Left ventricle myocardium inferior (tissue), 1 donor: ENCODE measurements at places on chromosomes 4 and X. TPM values are rescaled to one million over a fixed set of nuclear protein-coding genes. Genes with fewer than 3 reads are reported as not detected.

DNA sequence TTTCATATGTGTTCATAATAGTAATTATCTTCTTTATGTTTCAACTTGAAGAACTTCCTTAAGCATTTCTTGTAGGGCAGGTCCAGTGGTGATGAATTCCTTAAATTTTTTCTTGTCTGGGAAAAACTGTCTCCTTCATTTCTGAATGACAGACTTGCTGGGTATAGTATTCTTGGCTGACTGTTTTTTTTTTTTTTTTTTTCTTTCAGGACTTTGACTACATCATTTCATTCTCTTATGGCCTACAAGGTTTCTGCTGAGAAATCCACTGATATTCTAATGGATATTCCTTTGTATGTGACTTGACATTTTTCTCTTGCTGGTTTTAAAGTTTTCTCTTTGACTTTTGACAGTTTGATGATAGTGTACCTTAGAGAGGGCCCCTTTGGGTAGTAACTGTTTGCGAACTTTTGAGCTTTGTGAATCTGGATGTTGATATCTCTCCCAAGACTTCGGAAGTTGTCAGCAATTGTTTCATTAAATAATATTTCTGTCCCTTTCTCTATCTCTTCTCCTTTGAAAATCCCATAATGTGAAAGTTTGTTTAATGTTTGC lies 54.2 kb downstream of the EDA start:
- H3K36me3 ChIP-seq: no peaks in the 10 kb centered on the region
- no peak for DNase-seq
- no peaks in the 10 kb centered on the region for H3K27me3 ChIP-seq
- no peak overlapping the region for H3K27ac ChIP-seq
- no peak overlapping the region for H3K4me3 ChIP-seq

DNA sequence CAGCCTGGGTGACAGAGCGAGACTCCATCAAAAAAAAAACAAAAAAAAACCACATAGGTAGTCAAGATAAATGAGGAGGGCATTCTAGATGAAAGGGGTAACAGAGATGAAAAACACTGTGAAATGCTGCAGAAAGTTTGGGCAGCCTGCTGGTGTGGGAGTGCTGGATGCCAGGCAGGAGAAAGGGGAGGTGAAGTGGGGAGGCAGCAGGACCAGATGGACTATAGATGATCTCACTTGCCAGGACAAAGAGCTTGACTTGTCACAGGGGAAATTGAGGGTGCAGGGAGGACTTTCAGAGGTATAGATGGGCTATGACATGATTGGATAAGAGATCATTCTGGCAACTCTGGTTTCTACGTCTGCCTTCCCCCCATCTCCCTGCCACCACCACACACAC lies 519.7 kb upstream of the ZFP42 start:
- no peak for DNase-seq
- H3K4me3 ChIP-seq: no peak overlapping the region
- no peaks in the 10 kb centered on the region for H3K36me3 ChIP-seq
- no peaks in the 10 kb centered on the region for H3K27me3 ChIP-seq

DNA sequence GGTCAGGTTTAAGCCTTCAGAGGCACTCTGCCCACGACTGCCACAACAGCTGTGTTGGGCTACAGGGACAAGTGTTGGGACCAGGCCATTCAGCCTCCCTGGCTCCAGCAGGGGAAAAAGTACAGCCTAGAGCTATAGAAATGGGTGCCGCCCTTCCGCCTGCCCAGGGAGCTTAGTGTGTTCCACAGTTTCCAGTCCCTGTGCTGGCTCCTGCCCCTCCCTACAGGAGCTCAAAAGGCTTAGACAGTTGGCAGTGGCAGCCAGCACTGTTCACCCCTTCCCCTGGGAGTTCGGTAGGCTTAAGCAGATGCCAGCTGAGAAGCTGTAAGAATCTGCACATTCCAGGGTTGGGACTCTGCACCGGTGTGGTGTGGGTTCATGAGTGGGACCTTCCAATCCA lies 408.2 kb upstream of the INTU start:
- no peak for DNase-seq
- no peaks in the 10 kb centered on the region for H3K36me3 ChIP-seq
- H3K4me1 ChIP-seq: no peaks in the 10 kb centered on the region
- H3K27me3 ChIP-seq: no peaks in the 10 kb centered on the region

GRCh38 chr4:168907119-168907698 lies 102.8 kb downstream of the CBR4 start:
- H3K4me1 ChIP-seq: peaks cover 62% of the 10 kb centered on the region
- H3K36me3 ChIP-seq: peaks cover 81% of the 10 kb centered on the region
- H3K27me3 ChIP-seq: no peaks in the 10 kb centered on the region
- peak overlapping the region; percentile 65 for H3K27ac ChIP-seq
- no peak for DNase-seq
- H3K4me3 ChIP-seq: no peak overlapping the region

DNA sequence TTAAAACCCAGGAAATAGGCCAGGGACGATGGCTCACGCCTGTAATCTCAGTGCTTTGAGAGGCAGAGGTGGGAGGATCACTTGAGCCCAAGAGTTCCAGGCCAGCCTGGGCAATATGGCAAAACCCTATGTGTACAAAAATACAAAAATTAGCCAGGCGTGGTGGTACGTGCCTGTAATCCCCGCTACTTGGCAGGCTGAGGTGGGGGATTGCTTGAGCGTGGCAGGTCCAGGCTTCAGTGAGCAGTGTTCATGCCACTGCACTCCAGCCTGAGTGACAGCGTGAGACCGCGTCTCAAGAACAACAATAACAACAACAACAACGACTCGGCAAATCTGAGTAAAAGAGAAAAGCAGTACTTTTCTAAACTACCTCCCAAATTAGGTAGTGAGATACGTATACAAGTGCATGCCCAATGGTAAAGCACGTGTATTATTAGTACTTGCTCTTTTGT lies 13.0 kb upstream of the NDUFC1 start:
- no peak overlapping the region for H3K4me3 ChIP-seq
- H3K27me3 ChIP-seq: no peaks in the 10 kb centered on the region
- no peak for DNase-seq
- no peaks in the 10 kb centered on the region for H3K36me3 ChIP-seq
- peaks cover 69% of the 10 kb centered on the region for H3K4me1 ChIP-seq
- peak overlapping the region; percentile 13 for H3K27ac ChIP-seq

- H3K4me3 ChIP-seq: no peak overlapping the region
- no peak for DNase-seq
- no peak overlapping the region for H3K27ac ChIP-seq
- H3K27me3 ChIP-seq: peaks cover 12% of the 10 kb centered on the region
- no peaks in the 10 kb centered on the region for H3K36me3 ChIP-seq
- H3K4me1 ChIP-seq: no peaks in the 10 kb centered on the region
Observed at GRCh38 chr4:16344853-16345252, 118.6 kb upstream of the TAPT1 start.

DNA sequence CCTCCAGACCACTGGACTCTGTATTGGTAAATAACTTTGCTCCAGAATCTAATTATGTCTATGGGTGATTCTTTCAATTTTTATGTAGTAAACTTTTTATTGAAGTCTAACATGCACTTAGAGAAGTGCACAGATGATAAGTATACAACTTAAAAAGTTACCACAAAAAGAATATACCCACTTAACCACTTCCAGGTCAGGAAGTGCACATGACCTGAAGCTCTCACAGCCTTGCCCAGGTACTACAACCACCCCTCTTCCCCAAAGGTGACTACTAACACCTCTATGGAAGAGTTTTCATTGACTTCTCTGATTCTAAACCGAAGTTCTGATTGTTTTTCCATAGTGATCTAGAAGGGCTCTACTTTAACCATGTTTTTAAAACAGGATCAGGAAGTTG lies 43.6 kb upstream of the SPRY1 start:
- no peak for DNase-seq
- H3K36me3 ChIP-seq: no peaks in the 10 kb centered on the region
- H3K4me1 ChIP-seq: peaks cover 45% of the 10 kb centered on the region

Gene FGB
- total RNA-seq: not detected

Gene USP17L15
- not detected for total RNA-seq

Gene MAGEA10
- total RNA-seq: not detected
